ENCODE measurements at places on chromosomes 4 and X. TPM values are rescaled to one million over a fixed set of nuclear protein-coding genes. Genes with fewer than 3 reads are reported as not detected.

BANK1 gene
- 0.61 TPM for total RNA-seq

GPAT3 gene
- 4.4 TPM for total RNA-seq

NHSL2 gene
- total RNA-seq, result 19.2 TPM

PABPC4L gene
- 3.9 TPM for total RNA-seq

TCEANC gene
- total RNA-seq, result 8.2 TPM

SYN1 gene
- total RNA-seq, result 10.1 TPM

LONRF3 gene
- 5.4 TPM for total RNA-seq

CYTL1 gene
- total RNA-seq, result 4.2 TPM

UGT2A1 gene
- 0.94 TPM for total RNA-seq

FABP2 gene
- total RNA-seq, result not detected

RAB39B gene
- 21.7 TPM for total RNA-seq

AMBN gene
- not detected for total RNA-seq

DUSP9 gene
- total RNA-seq, result 0.79 TPM

EDA2R gene
- total RNA-seq, result 3.7 TPM

UCP1 gene
- total RNA-seq, result 0.61 TPM

TMEM154 gene
- 2.3 TPM for total RNA-seq

CLTRN gene
- 2.0 TPM for total RNA-seq

P2RY4 gene
- 0.30 TPM for total RNA-seq

EGF gene
- total RNA-seq, result 1.8 TPM

SMIM31 gene
- not detected for total RNA-seq

ACSL4 gene
- 115 TPM for total RNA-seq

Data from spinal cord (tissue), 10 donors.